ENCODE measurements at places on chromosomes 13 and 19. TPM values are rescaled to one million over a fixed set of nuclear protein-coding genes. Genes with fewer than 3 reads are reported as not detected.

The PSG4 gene
- 0.27 TPM for total RNA-seq

The SLC7A10 gene
- total RNA-seq = 2.8 TPM

The LRFN3 gene
- 1.7 TPM for total RNA-seq

The RNF126 gene
- total RNA-seq = 50.5 TPM

The BCKDHA gene
- 85.1 TPM for total RNA-seq

The ZNF649 gene
- total RNA-seq = 12.8 TPM

The PCDH9 gene
- total RNA-seq = 3.0 TPM

The SHD gene
- total RNA-seq = 4.1 TPM

The CATSPERD gene
- not detected for total RNA-seq

The SERP2 gene
- 2.9 TPM for total RNA-seq

The LGALS14 gene
- not detected for total RNA-seq

The TTYH1 gene
- not detected for total RNA-seq

The CYSLTR2 gene
- total RNA-seq = 41.6 TPM

The PEG3 gene
- total RNA-seq = 114 TPM

The SHISA7 gene
- total RNA-seq = not detected

The SBSN gene
- not detected for total RNA-seq

The SNRPD2 gene
- 241 TPM for total RNA-seq

The ZNF69 gene
- 19.5 TPM for total RNA-seq

The TMC4 gene
- 1.5 TPM for total RNA-seq

The GATAD2A gene
- total RNA-seq = 38.7 TPM

The COX6B2 gene
- not detected for total RNA-seq

The SUCLA2 gene
- 67.0 TPM for total RNA-seq

The IL27RA gene
- total RNA-seq = 1.5 TPM

The CYP2A7 gene
- total RNA-seq = not detected

The CCDC169 gene
- 0.43 TPM for total RNA-seq

The FXYD1 gene
- total RNA-seq = 2.4 TPM

The ZNF416 gene
- total RNA-seq = 6.1 TPM

The ZNF8 gene
- total RNA-seq = 6.6 TPM

The OR1M1 gene
- total RNA-seq = not detected

The C19orf85 gene
- total RNA-seq = not detected

The MIR17HG gene
- total RNA-seq = 2.8 TPM

The SULT2A1 gene
- total RNA-seq = 206 TPM

The FUT1 gene
- 2.2 TPM for total RNA-seq

The AP1M2 gene
- total RNA-seq = not detected

The DCLK1 gene
- total RNA-seq = 2.8 TPM

The PDE4C gene
- total RNA-seq = 0.61 TPM

Data from adrenal gland (tissue), 19 donors.